ENCODE measurements at places on chromosomes 12 and 14.

DNA sequence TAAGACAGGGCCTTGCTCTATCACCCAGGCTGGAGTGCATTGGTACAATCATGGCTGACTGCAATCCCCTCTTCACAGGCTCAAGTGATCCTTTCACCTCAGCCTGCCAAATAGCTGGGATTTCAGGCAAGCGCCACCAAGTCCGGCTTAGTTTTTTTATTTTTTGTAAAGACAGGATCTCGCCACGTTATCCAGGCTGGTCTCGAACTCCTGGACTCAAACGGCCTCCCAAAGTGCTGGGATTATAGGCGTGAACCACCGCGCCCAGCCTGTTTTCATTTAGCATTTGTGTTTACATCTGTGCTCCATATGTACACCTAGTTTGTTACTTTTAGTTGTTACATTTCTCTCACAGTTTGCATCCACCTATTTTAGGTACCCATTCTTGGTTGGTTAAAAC, 32.5 kb upstream of the LIMA1 start:
- no peak for DNase-seq

DNA sequence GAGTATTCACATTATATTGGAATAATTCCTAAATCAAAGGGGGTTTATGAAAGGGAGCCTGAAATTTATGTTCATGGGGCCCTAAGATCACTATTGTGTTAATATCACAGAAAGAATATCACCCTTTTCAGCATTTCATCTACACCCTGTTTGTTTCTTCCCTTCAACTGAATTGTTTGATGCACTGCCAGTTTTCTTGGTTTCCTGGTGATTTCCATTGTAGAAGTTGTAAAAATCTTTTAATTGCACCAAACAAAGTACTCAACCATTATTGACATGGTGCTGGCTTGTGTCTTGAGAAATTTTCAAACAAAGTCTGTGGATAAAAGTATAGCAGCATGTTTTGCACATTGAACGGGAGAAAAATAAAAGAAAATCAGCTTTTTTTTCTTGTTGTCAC, 154.8 kb upstream of the PRKD1 start:
- no peak for DNase-seq

- DNase-seq: peak; percentile 79
Observed at GRCh38 chr12:76866726-76867125, 12.1 kb downstream of the CSRP2 start.

DNA sequence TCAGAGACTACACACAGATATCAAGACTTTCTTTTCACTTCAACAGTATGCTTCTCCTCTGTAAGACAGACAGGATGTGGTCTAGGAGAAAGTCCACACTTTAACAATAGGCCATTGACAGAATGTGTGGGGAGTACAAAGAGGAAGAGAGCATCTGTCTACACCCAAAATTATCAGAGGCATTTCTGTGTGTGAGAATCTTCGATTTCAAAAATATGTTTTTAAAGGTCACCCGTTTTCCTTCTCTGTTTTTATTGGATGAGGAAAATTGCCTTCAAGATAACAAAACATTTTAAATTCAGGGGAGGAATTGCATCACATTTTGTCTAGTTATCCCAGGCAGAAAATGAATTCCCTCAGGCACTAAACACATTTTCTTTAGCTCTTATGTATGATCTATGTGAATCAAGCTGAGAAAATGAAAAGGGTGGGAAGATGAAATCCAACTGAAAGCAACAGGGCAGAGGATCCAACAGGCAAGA, 16.4 kb downstream of the NAV3 start:
- no peak for DNase-seq

DNA sequence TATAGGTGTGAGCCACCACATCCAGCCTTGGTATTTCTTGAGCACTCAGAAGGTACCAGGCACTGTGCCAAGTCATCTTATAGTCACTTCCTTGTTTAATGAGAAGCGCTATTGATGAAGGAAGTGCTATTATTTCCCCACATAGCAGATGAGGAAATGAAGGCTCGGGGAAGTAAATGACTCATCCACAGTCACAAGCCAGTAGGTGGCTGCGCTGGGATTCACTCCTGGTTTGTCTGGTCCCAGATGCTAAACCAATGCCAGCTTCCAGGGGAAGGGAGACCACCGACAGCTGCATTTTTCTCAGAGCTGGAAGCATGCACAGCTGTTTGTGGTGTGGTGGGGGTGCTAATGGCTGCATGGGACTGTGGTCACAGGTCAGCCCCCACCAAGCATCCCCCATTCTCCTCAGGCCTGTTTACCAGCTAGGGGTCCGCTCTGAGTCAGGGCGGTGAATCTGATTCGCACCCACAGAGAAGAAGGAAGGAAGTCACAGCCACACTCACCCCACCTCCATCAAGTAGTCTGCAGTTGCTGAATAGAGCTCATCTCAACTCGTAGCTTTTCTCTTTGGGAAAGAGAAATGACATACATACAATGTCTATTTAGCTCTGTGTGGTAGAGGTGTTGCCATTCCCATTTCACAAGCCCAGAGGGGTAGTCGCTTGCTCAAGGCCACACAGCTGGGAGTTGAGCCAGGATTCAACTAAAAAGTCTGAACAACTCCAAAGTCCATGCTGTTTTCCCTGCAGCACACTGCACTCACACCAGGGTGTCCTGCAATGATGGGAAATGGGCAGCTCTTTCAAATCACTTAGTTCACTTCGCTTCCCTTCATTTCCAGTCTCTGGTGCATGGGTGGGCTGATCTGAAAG, 6.3 kb upstream of the LTBP2 start:
- DNase-seq: no peak

- DNase-seq: no peak
Observed at GRCh38 chr12:89469361-89469760, 55.2 kb downstream of the GALNT4 start.

DNA sequence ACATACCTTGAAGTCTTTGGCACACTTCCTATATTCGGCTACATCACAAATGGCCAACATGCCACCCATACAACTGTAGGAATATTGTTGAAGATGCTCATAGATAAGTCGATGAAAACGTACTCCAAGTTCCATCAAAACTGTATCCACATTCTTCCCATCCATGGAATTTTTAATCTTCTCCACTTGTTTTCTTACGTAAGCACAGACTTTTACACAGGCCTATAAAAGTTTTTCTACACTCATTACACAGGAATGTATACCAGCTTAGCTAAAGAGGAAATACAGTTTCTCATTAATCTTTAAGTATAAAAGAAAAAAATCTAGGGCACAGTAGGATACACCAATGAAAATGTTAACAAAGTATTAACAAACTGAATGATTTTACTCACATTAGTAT, 59.1 kb downstream of the EXOC5 start:
- DNase-seq: no peak

- DNase-seq: no peak
Observed at GRCh38 chr12:17020765-17021164, 414.8 kb upstream of the LMO3 start.

GRCh38 chr12:108307006-108307405, 32.1 kb downstream of the CMKLR1 start:
- DNase-seq: no peak

GRCh38 chr14:61300754-61301153, 19.6 kb upstream of the TMEM30B start:
- DNase-seq: no peak

DNA sequence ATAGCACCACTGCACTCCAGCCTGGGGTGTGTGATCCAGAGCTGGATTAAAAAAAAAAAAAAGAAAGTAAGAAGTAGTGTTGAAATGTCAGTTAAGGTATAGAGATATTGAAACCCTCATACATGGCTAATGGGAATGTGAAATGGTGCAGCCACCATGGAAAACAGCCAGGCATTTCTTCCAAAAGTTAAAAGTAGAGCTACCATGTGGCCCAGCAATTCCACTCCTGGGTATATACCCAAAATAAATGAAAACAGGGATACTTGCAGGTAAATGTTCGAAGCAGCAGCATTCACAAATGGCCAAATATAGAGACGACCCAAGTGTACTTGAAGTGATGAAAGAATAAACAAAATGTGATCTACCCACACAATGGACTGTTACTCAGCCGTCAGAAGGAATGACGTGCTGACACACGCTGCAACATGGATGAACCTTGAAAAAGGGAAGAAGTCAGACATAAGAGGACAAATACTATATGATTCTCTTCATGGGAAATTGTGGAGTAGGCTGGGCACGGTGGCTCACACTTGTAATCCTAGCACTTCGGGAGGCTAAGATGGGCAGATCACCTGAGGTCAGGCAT, 15.2 kb downstream of the IL31 start:
- DNase-seq: no peak

DNA sequence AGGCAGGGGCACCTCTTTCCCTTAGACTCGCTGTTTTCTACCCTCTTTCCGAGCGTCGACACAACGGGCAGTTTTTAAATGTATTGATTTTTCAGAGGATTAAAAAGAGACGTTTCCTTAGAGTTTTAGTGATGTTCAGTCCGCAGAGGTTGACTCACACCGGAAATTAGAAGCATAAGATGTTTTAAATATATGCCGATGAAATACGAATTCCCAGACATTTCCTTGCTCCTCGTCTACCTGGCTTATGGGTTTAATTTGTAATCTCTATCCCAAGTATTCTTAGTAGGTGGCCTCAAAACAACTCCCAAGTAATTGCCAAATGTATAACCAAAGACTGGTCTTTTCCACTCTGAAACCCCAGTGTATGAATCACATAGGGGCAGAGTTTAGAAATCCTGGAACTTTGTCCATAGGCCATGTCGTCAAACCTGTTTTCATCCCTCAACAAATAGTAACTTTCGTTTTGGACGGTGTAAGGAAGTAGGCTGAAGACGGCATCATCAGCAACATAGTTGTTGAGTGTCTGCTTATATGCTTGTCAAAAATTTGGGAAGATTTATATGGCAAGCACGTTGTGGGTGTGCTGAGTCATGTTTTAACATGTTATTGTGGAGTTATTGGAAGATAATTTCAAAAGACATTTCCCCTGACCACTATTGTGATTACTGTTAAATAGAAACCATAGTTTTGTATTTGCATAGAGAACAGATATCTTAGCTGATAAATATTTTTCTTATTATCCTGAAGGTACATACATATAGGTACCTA, 824 bp downstream of the TBK1 start:
- DNase-seq: no peak

GRCh38 chr14:94171208-94171607, 2.9 kb upstream of the PPP4R4 start:
- DNase-seq: peak; percentile 59

- DNase-seq: no peak
Observed at GRCh38 chr12:130058926-130059472, 103.3 kb upstream of the FZD10 start.

- no peak for DNase-seq
Observed at GRCh38 chr12:8780389-8780788, 42.0 kb upstream of the A2ML1 start.

GRCh38 chr14:71163050-71163841, 256.0 kb downstream of the PCNX1 start:
- DNase-seq: no peak

GRCh38 chr14:88129306-88130056, 124.5 kb downstream of the GPR65 start:
- DNase-seq: no peak

DNA sequence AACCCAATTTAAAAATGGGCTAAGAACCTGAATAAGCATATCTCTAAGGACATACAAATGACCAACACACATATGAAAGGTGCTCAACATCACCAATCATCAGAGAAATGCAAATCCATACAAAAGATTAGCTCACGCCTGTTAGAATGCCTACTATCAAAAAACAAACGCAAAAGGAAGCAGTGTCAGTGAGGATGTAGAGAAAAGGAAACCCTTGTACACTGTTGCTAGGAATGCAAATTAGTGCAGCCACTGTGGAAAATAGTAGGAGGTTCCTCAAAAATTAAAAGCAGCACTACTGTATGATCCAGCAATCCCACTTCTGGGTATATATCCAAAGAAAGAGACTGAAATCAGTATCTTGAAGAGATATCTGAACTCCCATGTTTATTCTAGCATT, 133.0 kb downstream of the CPNE8 start:
- DNase-seq: no peak

DNA sequence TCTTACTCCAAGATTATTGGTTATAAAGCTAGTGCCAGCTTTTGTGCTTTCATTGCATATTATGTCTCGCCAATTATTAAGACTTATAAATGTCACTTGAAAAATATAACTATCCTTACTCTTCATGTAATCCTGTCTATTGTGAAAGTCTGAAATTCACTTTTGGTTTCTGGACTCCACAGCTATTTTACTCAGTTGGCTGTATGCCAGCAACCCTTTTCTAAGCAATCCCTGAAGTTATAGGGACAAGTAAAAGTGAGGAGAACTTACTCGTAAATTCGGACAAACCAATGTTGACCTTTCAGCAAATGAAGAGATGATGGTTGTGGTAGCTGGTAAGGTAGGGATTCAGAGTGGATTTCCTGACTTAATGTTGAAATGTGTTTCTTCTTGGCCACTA, 196.3 kb downstream of the NPAS3 start:
- DNase-seq: no peak

- peak; percentile 74 for DNase-seq
Observed at GRCh38 chr12:13293096-13293495, 96.6 kb downstream of the EMP1 start.

- no peak for DNase-seq
Observed at GRCh38 chr14:93706360-93706955, 81.8 kb downstream of the PRIMA1 start.

DNA sequence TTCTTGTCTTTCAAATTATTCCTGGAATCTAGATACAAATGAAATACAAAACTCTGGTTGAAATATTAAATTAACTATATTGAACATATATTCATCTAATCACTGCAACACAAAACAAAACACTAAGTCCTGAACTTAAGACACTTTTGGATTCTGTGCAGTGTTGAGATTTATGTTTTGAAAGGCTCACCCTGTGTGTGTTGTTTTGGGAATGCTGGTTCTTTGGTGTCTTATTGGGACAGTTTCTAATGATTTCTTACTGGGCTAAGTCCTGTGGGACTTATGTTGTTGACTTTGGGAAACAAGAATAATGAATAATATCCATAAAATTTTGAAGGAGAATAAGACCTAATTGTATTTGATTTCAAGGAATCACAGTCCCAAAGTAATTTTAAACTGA, 153.2 kb downstream of the NAV3 start:
- no peak for DNase-seq

- DNase-seq: no peak
Observed at GRCh38 chr14:91229743-91230200, 14.7 kb downstream of the GPR68 start.

DNA sequence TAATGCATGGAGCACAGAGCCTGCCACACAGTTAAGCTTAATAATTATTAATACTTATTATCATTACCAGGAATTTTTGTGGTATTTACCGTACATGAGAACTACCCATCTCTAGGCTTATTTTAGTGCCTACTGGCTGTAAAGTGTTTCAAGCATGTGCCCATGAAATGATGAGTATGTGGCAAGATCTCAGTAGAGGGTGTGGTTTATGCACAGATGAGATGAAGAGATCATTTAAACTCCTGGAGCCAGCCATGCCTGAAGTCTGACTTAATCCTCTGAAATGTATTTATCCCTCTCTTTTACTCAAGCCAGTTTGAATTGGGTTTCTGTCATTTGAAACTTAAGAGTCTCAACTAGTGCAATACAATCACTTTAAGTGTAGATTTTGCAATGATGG, 60.2 kb downstream of the DAO start:
- DNase-seq: no peak

GRCh38 chr12:96069511-96070231, 34.3 kb upstream of the LTA4H start:
- no peak for DNase-seq

- DNase-seq: no peak
Observed at GRCh38 chr14:78543433-78543832, 373.3 kb downstream of the NRXN3 start.

- no peak for DNase-seq
Observed at GRCh38 chr12:116133149-116133548, 144.3 kb downstream of the MED13L start.
